Bronchial smooth muscle cell (primary cell): ENCODE measurements at places on chromosomes 1 and 21. TPM values are rescaled to one million over a fixed set of nuclear protein-coding genes. Genes with fewer than 3 reads are reported as not detected.

The CELA2B gene
- not detected in 2 replicates for total RNA-seq

The CHI3L2 gene
- 5.7 and 8.8 TPM in 2 replicates for total RNA-seq

The NES gene
- 30.8 and 63.4 TPM in 2 replicates for total RNA-seq

The SLFNL1 gene
- total RNA-seq: 0.32 and 0.60 TPM in 2 replicates

The TDRD10 gene
- total RNA-seq: under 0.01 TPM in 1 of 2 replicates, not detected in the other

The KMO gene
- total RNA-seq: not detected in 2 replicates

The SLC35F3 gene
- 0.16 TPM in 1 of 2 replicates, not detected in the other for total RNA-seq

The PKP1 gene
- 0.16 and 0.34 TPM in 2 replicates for total RNA-seq

The GBP5 gene
- total RNA-seq: 0.16 TPM in 1 of 2 replicates, not detected in the other

The SETDB1 gene
- total RNA-seq: 25.7 and 33.0 TPM in 2 replicates

The FNDC10 gene
- 0.52 and 0.95 TPM in 2 replicates for total RNA-seq

The CACNA1S gene
- not detected in 2 replicates for total RNA-seq

The OR2L2 gene
- not detected in 2 replicates for total RNA-seq

The CFHR3 gene
- total RNA-seq: not detected in 2 replicates

The PANK4 gene
- total RNA-seq: 14.7 and 16.1 TPM in 2 replicates

The ATG4C gene
- 5.7 and 8.2 TPM in 2 replicates for total RNA-seq

The HSD3B2 gene
- total RNA-seq: not detected in 2 replicates
